Activated CD4-positive, alpha-beta T cell treated with anti-CD3 and anti-CD28 coated beads, Interleukin-2, amount 50 U/mL, for 4 hours (primary cell): ENCODE measurements at places on chromosomes 7 and 10.

GRCh38 chr7:81170291-81170690 is 251.4 kb upstream of the SEMA3C start:
- no peak for DNase-seq

DNA sequence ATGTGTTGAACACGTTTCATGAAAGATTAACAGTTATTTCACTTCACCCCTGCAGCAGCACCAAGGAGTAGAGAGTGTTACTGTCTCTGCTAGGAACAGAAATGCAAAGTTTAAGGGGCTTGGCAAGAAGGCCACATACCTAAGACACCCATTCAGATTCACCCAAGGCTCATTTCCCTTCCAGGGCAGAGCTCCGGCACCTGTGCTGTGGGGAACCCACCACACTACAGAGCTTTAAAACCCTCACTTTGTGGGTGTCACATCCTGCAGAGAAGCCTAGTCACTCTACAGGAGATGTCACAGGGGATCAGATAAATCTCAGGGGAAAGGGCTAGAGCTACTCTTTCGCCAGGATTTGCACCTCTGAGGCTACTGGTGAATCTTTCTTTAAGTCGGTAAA is 176.1 kb upstream of the KLF6 start:
- no peak for DNase-seq

DNA sequence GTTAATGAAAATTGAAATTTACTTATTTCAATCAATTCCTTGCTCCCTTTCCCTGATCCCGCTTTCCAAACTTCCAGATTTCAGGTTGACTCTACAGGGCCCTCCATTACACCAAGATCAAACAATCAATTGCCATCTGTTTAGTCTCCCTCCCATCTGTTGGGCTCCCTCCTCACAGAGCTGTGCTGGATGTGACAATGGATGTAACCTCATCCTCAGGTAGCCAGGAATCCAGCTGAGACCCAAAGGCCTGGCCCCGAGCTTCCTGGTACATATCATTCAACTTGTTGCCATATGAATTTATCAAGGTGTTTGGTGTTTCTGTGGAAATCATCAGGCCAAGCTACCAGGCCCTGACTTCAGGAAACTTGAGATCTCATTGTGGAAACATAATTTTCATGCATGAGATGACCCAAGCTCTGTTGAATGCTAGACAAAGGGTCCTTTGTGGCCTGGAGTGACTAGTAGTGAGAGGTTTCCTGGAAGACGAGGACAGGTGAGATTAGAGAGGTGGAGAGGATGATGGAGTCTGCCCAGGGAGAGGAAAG is 148.6 kb upstream of the PDE1C start:
- no peak for DNase-seq

DNA sequence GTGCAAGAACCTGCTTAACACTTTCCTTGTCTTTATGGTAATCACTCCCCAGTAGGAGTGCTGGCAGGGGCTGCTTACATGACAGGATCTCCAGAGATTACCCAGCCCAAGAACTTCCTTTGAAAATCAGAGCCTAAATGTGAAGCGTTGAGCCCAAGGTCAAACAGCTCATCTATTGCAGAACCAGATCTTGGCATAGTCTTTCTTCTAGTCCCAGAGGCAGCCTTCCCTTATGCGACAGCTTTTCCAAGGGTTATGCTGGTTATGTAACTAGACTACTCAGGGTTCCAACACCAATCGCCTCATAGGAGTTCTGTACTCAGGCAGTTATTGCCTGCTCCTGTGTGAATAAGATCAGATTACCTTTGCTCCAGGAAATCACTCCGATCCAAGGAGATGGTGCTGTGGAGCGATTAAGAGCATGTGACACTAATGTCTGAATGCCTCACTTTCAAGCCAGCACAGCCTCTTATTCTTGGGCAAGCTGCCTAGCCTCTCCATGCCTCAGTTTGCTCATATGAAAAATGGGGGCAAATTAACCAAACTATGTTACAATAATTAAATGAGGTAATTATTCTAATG is 8.4 kb upstream of the LGI1 start:
- DNase-seq, result no peak

DNA sequence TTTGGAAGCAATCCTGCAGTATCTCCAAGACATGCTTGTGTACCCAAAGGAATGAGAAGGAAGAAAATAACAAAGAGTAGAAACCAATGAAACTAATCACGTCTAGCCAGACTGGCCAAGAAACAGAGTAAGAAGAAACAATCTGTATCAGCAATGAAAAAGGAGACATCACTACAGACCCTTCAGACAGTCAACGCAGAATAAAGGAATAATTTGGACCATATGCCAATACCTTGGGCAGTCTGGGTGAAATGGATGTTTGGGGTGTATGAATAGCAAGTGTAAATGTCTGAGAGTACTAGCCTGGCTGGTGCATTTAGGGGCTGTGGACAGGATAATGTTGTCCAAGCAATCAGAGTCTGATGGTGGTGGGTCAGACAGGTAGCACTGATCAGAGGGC is 61.1 kb downstream of the SLC29A4 start:
- no peak for DNase-seq

DNA sequence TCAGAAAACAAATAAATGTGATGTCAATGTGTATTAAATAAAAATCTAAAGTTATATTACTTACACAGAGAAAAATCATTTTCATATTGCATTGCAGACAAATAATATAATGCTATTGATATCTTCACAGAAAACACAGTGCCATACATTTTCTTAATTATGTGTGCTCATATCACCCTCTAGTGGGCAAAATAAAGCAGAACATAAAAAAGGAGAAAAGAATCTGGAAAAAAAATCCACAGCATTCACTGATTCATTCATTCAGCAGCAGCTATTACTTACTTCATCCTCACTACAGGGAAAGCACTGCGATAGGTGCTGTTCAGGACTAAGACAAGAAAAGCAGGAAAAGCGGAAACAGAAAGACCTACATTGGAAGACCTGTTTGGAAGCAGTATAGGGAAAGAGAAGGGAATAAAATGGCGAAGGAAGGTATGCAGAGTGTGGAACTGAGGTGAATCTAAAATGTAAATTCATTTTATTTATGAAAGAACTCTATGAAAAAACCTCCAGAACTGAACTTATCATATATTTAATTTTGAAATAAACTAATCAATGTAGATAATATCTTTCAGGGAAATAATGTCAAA is 73.2 kb downstream of the POT1 start:
- DNase-seq, result no peak

GRCh38 chr7:12827219-12827821 is 139.9 kb downstream of the ARL4A start:
- no peak for DNase-seq

DNA sequence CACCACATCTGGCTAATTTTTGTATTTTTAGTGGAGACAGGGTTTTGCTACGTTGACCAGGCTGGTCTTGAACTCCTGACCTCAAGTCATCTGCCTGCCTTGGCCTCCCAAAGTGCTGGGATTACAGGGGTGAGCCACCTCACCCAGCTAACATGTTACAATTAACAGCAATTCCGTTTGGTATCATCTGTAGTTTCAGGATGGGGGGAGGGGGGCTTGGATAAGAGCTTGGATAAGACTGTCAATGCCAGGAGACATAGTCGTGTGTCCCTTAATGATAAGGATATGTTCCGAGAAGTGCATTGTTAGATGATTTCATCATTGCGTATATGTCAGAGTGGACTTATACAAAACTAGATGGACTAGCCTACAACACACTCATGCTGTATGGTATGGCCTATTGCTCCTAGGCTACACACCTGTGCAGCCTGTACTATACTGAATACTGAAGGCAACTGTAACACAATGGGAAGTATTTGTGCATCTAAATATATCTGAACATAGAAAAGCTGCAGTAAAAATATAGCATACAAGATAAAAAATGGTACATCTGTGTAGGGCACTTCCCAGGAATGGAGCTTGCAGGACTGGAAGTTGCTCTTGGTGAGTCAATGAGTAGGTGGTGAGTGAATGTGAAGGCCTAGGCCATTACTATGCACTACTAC is 103.9 kb upstream of the TNS3 start:
- no peak for DNase-seq

- peak; percentile 26 for DNase-seq
Observed at GRCh38 chr10:8137272-8137681, 82.8 kb downstream of the GATA3 start.

DNA sequence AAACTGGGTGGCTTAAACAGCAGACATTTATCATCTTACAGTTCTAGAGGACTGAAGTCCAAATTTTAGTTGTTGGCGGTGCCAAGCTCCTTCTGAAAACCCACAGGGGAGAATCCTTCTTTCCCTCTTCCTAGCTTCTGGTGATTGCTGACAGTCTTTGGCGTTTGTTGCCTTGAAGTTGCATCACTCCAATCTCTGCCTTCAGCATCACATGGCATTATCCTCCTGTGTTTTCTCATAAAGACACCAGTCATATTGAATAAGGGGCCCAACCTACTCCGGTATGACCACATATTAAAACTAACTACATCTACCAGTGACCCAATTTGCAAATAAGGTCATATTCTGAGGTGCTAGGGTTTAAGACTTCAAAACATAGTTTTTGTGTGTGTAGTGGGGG is 472.1 kb upstream of the IGFBP3 start:
- no peak for DNase-seq

- no peak for DNase-seq
Observed at GRCh38 chr7:106629516-106629915, 31.4 kb downstream of the CCDC71L start.

DNA sequence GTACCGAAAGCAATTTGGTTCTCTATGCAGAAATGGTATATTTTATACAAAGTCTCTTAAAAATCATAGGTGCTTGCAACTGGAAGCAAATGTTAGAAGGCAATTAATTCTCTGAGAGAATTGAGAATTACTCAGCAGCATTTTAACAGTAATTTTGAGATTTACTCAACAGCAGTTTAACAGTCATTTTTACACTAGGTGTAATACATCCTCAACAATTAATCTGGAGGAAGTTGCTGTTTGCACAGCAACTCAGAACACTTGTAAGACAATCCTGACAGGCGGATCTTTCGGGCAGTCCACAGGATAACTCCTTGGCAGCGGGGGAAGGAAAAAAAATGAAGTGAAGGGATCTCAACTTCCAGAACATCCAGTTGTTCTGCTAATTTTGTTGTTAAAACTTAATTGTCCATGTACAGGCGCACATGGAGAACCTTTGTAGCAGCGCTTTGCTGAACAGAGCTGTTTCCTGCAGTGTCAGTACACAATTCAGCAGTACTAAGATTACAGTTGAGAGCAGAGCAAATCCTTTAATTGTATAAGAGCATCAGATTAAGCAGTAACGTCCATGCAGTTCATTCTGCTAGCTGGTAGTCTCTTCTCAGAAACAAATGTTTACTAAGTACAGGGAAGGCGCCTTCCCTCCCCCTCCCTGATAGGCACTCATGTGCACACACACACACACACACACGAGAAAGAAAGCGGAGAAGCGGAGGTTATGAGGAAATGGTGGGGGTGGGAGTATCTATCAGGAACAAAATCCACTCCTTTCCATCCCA is 43.8 kb downstream of the ENO4 start:
- DNase-seq, result no peak

DNA sequence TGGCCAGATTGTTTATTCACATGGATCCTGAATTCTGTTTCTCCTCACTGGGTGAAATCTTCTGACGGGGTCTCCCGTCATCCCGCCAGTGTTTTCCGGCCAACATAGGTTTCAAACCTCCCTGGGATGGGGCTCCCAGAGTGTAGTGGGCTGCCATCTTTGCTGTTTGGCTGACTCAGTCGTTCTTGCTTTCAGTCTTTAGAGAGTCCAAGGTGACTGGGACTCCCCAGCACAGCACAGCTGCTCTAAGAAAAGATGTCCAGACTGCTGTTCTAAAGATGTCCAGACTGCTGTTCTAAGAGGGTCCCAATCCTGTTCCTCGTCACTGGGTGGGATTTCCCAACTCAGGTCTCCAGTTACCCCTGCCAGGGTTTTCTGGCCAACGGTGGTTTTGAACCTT is 801.9 kb upstream of the IGFBP3 start:
- no peak for DNase-seq

GRCh38 chr7:20310963-20311742 is 19.5 kb upstream of the ITGB8 start:
- no peak for DNase-seq

DNA sequence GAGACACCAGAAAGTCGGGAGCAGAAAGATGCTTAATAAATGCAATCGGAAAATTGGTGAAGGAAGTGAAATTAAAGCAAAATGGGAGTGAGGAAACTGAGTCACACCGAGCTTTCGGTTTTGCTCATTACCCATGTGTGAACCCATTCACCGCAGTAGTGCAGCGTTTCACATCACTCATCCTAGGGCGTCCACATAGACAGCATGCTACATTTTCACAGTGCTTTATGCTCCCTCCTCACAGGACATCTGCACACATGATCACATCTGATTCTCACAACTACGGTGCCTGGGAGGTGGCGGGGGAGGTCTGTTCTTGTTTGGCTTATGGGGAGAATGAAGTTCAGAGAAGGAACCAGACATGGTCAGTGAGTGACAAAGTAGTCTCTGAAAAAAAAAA is 36.6 kb upstream of the ATP6V0A4 start:
- DNase-seq, result no peak

GRCh38 chr7:51067757-51068156 is 248.9 kb downstream of the COBL start:
- peak; percentile 22 for DNase-seq

- DNase-seq, result no peak
Observed at GRCh38 chr10:27746397-27747095, 927 bp upstream of the MKX start.

GRCh38 chr7:40468891-40469864 is 334.4 kb downstream of the SUGCT start:
- no peak for DNase-seq

DNA sequence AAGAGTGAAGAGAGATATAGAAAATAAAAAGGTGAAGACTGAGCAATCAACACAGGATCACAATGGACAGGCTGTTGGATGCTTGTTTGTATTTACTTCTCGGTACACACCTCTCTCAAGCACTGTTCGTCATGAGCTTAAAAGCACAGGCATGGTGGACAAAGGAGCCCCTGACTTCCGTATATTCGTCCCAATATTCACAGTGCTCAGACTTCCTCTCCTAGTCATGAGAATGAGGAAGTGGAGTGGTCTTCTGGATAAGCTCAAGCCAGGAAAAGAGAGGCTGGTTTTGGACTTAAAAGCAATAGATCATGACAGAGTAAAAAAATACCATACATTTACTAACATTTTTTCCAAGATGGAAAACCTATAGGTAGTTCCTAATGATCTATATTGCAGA is 172.5 kb downstream of the SORCS1 start:
- DNase-seq, result no peak

- DNase-seq, result no peak
Observed at GRCh38 chr10:36779238-36779846, 346.1 kb upstream of the ANKRD30A start.

- DNase-seq, result no peak
Observed at GRCh38 chr10:44983895-44984278, 5.3 kb upstream of the DEPP1 start.

- no peak for DNase-seq
Observed at GRCh38 chr7:117401293-117402002, 25.8 kb downstream of the ASZ1 start.

- DNase-seq, result no peak
Observed at GRCh38 chr7:95180-95862, 97.0 kb upstream of the FAM20C start.

- no peak for DNase-seq
Observed at GRCh38 chr7:69277366-69277765, 320.9 kb upstream of the AUTS2 start.
